ENCODE measurements at places on chromosomes 1 and 21.

DNA sequence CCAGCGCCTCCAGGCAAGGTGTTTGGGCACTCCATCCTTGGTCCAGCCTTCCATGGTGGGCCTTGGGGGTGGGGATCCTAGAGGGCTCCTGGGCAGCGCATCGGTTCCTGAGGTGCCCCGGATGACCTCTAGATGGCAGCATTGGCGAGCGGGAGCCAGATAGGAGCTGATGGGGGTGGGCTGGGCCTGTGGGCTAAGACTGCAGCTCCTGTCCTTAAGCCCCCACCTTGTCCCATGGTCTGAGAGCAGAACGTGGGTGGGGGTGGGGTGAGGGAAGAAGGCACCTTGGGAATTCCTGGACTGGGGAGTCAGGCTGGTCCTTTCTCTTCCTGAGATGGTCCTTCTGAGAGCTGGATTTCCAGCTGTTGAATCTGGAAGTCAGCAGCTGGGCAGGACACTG is 93.4 kb upstream of the CSF3R start:
- DNase-seq = peak; percentile 35

- no peak for DNase-seq
Observed at GRCh38 chr1:181040284-181040865, 6.6 kb downstream of the MR1 start.

GRCh38 chr1:48750109-48750508 is 26.6 kb downstream of the BEND5 start:
- DNase-seq = no peak

DNA sequence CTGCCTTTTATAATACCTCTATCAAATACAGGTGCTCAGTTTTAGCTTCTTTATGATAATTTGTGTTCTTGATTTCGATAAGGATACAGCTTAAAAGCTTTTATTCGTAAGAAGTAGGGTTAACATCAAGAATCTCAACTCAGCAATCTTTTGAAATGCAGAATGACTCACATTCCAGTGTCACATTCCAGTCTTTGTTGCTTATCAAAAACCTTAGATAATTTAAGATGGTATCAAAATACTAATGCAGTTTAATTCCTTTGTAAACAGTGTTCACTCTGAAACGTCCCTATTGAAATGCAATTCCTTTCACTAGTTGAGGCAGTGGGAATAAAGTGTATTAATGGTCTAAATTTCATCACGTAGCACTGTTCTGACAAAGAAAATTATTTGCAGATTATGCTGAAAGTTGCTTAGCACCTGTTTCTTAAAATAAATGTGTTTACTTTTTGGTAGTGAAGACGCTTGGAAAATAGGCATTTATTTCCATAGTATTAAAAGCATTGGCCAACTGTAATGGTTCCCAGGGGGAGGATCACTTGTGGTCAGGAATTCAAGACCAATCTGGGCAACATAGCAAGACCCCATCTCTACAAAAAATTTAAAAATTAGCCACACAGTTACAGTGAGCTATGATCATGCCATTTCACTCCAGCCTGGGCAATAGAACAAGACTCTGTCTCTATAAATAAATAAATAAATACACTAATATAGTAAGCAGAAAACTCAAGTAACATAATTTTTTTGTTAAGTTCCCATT is 10.1 kb upstream of the CNN3 start:
- no peak for DNase-seq

GRCh38 chr1:234972411-234973191 is 156.0 kb downstream of the TOMM20 start:
- peak; percentile 46 for DNase-seq

DNA sequence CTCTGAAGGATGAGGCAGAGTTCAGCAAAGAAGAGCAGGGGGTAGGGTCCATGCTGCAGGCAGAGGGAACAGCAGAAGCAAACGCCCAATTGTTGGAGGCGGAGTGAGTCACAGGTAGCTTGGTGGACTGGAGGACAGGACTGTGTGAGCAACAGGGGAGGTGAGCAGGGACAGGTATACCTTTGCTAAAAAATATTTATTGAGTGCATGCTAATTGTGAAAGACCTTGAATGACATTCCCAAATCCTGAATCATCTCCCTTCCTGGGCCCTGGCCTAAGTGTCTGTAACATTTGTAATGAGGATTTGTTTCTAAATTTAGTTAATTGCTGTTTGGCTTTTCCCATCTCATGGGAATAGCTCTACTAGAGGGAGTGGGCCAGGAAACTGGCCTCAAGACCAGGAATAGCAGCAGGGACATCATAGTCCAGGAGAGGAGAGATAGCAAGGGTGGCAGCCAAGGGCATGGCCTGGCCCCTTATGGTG is 123.7 kb downstream of the FOXD2 start:
- no peak for DNase-seq

DNA sequence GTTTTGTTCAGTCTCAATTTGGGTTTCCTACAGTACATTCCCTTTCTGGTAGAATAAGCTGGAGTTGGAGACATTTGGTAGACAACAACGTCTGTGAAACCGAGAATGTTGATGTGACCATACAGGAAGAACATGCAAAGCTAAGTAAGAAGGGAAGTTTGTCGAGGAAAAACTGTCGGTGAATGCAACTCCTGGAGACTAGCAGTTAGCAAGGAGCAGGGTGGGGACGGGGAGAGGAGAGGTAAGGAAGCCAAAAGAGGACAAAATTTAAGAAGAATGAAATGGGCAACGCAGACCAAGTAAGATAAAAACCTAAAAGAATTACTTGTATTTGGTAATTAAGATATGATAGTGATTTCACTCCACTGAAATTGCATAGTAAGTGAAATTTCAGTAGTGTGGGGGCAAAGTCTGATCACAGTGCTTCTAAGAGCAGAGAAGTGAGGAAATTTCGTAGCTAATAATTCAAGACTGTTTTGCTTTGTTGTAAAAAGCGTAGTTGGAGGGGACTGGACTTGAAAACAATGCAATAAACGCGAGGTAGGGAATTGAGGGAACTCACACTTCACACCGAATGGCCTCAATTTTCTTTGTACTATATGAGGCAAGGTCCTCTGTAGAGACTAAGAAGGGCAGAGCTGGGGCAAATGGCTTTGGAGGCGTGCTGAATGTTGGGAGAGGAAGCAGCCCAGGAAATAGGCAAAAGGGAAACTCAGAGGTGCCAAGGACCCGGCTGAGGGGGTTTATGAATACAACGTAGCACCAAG is 787 bp upstream of the GIPC2 start:
- no peak for DNase-seq

DNA sequence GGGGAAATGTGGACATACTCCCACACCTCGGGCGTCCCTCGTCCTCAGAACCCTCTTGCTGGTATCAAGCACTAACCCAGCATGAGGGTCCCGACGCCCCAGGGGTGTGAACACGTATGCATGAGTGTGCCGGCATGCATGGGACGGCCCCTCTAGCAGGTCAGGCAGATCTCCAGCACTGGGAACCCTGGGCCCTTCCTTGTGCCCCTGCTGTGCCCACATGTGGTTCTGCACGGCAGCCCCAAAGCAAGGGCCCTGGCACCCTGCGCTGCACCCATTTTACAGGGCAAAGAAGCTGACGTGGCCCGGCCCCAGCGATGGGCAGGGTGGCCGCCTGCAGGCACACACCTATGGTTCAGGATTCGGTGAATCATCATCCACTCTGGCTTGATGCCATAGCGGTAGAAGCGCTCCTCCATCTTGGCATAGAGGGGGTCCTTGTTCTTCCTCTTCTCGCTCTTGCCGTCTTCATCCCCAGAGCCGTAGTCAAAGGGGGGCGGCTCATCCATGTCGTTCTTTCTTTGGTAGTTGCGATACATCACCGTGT is 34.2 kb downstream of the CHD5 start:
- DNase-seq = no peak

- no peak for DNase-seq
Observed at GRCh38 chr1:160653620-160654016, 6.8 kb upstream of the SLAMF1 start.

- DNase-seq = no peak
Observed at GRCh38 chr21:36697060-36697850, 1.7 kb upstream of the SIM2 start.

DNA sequence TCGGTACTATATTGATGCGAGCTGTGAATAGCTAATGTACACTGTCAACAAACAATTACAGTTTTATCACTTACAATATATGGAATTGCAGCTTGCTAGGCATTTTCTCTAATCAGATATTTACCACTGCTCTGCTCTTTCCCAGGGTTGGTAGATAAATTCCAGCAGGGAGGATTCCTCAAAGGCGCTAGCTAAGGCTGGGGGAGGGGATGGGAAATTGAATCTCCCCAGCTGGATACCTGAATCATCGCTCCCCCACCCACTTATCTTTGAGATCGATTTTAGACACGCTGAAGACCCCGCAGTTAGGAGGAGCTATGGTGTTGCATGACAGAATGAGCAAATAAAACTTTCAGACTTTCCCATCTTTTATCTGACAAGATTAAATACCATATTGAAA is 127.2 kb downstream of the CSMD2 start:
- DNase-seq = no peak

DNA sequence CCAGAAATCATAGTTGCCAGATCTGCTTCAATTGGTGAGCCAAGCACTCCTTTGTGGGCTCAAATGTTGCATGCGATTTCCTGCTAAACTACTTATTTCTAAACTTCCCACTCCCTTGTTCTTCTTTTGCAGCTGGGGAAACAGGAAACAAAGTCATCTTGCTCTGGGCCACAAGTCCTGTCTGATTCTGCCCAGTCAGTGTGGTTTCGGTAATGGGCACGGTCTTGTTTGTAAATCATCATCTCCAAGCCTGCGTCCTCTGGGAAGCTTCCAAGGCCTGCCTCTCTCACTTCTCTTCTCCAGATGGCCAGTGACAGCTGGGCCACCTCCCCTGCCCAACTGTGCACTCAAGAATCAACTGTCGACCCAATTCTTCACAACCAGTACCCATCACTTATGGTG is 4.4 kb downstream of the S100A8 start:
- DNase-seq = no peak

DNA sequence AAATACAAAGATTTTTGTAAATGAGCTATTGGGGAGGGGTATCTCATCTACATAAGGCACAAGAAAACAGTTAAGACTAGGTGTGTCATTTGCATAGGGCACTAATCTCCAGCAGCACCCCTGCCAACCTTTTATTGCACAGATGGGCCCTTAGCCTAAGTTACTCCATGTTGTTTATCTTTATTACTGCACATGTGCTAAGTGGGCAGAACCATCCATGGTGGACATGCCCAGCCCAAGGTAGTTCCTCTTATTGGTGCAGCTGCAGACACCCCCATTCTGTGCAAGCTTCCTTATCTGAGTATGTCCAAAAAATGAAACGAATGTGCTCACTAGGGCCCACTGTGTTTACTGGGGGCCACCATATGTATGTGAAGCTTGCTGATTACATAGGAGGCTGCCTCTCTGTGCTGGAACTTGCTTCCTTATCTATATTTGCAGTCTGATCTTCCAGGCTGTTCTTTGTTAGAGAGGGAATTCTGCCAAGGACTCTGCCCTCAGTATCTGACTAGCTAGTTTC is 77.3 kb upstream of the NEK7 start:
- DNase-seq = no peak

DNA sequence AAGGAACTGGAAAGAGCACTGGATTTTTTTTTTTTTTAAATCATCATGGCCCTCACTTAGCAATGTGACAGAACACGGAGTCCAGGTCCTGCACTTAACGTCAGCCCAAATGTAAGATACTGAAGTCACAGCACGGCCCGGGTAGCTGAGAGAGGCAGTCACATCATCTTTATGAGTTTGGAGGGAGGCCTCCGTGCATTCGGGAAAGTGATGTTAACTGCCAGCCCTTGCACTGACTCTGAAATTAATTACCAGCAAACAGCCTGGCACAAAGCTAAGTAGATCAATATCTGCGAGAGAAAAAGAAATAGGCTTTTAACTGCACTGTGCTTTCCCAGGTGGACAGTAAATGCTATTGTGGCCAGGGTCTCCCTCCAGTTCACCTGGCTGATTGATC is 109.5 kb upstream of the ADAR start:
- DNase-seq = no peak

- no peak for DNase-seq
Observed at GRCh38 chr1:55893155-55893554, 678.0 kb upstream of the USP24 start.

DNA sequence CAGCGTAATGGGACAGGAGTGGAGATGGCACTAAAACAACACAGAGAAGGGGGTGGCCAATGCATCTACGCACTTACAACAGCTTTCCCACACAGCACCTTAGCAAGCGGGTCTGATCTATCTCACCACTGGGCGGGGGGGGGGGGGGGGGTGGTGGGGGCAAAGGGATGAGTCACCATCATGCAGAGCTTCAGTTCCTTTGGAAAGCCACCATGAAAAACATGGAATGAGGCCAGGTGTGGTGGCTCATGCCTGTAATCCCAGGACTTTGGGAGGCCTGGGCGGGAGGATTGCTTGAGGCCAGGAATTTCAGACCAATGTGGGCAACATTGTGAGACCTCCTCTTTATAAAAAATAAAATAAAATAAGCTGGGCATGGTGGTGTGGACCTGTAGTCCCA is 47.2 kb downstream of the KLHDC7A start:
- DNase-seq = no peak

- DNase-seq = no peak
Observed at GRCh38 chr1:36673202-36673601, 190.5 kb upstream of the CSF3R start.

DNA sequence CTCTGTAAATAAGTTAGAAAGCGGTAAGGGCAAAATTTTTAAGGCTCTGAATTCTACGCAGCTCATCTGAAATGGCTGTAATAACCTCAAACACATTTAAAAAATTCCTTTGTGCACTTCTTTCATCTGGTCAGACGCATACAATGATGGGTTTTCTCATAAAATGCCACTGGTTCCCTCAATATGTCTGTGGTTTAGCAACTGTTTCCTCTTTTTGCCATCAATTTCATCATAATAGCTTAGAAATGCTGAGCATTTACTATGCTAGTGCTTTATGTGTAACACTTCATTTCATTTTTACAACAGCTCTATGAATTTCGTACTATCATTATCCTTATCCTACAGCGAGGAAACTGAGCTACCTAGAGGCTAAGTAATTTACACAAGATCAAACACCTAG is 35.3 kb upstream of the DMRTA2 start:
- no peak for DNase-seq

- peak; percentile 44 for DNase-seq
Observed at GRCh38 chr1:157963713-157964112, 29.7 kb upstream of the KIRREL1 start.

DNA sequence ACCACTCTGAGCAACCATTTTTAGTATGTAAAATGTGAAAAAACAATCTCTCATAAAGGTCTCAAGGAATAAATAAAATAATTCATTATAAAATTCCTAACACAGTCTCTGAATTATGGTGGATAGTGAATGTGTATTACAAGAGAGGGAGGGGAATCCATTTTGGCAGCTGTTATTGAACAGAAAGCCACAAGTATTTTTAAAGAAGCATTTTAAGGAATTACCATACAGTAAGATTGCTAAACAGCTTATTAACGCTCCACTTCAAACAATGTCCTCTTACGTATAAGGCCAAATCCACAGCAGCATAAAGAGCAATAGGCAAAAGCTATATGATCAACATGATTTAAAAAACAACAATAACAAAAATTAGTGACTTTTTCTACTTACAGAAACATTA is 18.4 kb downstream of the PIGK start:
- no peak for DNase-seq

GRCh38 chr21:35338881-35339632 is 290.0 kb upstream of the RUNX1 start:
- DNase-seq = no peak

Data from CD4-positive, alpha-beta T cell treated with Interleukin-17A for 1 hour (primary cell).